Caco-2 (cell line): ENCODE measurements at places on chromosomes 5 and 9. TPM values are rescaled to one million over a fixed set of nuclear protein-coding genes. Genes with fewer than 3 reads are reported as not detected.

- no peak for DNase-seq
Measured at GRCh38 chr5:102666164-102666946, 88.8 kb upstream of the PAM start.

ATG12 gene
- total RNA-seq, result 46.8 and 47.5 TPM in 2 replicates

INSYN2B gene
- 0.09 TPM in 1 of 2 replicates, not detected in the other for total RNA-seq

DNA sequence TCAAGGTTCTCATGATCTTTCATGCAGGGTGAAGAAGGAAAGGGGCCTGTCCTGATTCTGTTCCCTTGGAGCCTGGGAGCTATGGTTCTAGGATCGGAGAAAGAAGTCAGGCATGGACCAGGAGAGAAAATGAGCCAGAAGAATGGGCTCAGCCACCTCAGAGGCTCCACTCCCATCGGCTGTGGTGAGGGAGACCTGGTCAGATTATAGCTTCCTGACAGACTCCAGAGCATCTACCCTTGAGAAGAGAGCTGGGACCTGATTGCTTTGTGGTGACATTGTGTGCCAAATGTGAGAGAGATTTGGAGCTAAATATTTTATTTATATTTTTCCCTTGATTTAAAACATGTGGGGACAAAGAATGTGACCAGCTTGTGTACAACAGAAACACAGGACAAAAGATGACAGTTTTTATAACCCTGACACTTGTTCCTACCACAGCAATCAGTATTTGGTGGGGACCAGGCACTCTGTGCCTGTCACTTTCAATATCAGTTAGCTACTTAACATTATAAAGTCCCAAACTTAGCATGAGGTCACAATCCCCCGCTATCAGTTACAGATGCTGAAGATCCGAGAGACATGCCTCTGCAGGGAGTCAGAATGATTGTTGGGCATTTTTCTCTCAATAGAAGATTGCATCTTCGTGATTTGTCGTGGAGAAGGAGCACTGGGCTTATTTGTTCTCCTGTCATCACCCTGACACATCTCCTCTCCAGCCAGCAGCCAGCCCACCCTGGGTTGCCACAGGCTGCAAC lies 228.3 kb upstream of the ADAMTS16 start:
- no peak for DNase-seq

DNA sequence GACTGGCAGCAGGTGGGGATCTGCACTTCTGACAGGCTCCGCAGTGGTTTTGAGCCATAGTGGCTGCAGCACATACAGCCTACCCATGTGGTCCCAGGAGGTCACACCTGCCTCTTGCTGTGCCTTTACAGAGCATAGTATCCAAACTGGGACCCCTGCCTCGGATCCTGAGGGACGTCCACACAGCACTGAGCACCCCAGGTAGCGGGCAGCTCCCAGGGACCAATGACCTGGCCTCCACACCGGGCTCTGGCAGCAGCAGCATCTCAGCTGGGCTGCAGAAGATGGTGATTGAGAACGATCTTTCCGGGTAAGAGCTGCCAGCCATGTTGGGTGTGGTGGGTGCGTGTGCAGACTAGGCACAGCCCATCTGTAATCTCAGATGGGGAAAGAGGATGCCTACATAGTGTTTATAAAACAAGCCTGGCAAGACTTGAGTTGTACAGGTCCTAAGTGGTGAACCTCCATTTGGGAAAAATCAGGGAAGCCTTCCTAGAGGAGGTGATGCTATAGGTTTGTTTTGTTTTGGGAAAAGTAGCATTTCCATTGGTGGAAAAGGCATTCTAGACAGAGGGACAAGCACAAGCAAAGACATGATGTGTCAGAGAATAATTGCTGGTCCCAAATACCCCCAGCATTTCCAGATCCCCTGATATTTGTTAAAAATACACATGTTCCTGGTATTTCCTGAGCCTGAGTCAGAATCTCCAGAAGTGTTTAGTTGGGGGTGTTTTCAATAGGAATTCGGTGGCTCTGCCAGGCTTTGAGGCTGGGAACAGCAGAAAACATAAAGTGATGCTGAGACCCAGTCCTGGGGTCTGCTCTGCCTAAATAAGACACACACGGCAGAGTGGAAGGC lies 119.2 kb downstream of the DAB2IP start:
- no peak for DNase-seq

DNA sequence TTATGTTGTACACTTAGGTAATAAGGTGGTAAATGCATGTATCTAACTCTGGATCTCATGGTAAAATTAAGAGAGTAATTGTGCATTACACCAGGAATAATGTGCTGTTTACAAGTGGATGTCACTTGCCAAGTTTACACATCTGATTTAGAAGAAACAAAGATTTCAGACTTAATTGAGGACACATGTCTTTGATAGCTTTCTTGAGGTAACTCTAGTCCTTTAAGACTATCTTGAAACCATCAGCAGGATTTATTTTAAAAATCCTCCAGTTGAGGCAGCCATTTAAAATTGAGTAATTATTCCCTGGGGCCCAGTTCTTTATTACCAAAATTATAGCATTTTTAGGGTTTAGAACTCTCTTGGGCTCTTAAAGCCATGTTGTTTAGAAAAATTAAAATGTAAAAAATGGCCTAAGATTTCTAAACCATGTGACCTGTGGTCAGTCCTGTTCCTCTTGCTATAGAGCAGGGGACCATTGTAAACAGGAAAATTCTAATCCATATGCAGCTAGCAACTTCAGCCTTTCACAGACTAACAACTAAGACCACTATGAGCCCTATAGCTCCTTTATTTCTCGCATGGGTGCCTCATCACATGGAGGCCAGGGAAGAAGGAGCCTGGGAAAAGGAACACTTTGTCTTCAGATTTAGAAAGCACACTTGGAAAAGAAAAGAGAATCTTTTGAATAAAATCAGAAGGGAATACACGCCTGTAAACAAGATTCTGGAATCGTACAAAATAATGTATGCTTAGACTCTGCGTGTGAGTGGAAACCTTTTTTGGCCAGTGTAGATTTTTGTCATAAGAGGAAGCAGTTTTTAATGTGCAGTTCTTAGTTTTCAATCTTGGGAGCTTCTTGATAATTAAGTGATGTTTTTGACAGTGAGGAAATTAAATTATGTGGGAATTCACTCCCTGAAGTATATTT lies 71.2 kb downstream of the ZSWIM6 start:
- DNase-seq, result no peak

LCNL1 gene
- not detected in 2 replicates for total RNA-seq

DNA sequence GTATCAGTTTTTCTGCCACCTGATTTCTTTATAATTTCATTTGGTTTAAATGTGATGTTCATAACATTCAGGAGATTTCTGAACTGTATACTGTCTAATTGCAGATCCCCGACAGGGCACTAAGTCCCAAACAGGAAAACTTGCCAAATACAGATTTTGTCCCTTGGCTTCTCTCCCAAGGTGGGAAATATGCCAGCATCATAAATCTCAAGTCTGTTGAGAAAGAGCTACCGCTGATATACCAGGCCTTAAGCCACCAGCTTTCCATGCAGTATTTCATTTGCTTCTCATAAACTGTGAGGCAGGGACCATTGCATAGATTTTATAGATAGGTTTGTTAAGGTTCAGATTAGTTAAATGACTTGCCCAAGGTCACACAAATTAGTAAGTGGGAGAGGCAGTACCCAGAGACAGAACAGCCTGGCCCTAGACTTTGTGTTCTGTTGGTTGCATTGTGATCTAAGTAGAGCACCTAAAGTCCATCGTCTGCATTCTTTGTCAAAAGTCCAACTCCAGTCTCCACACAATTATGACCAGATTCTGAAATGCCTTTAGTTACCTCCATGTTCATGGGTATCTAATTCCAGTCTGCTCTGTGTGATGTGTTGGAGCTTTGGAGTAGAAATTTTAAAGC lies 16.2 kb downstream of the GPR21 start:
- DNase-seq, result no peak

IL4 gene
- total RNA-seq, result not detected in 2 replicates

GRCh38 chr5:95818181-95819147 lies 4.1 kb downstream of the GLRX start:
- no peak for DNase-seq

SLC34A3 gene
- total RNA-seq, result 0.19 TPM in 1 of 2 replicates, not detected in the other

DNA sequence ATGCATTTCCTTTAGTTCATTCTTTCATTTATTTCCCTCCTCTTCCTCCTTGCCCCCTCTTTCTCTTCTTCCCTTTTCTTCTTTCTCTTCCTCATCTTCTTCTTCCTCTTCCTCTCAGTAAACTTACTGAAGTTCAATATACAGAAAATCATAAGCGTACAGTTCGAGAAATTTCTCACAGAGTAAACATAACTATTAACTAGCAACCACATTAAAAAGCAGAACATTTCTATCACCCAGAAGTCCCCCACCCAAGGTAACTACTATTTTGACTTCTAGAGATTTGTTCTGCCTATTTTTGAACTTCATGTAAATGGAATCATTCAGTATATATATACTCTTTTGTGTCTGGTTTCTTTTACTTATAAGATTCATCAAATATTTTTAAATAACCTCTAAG lies 48.2 kb downstream of the TNFAIP8 start:
- DNase-seq, result no peak

- no peak for DNase-seq
Measured at GRCh38 chr9:37956904-37957663, 53.2 kb upstream of the SLC25A51 start.

SPATA31D4 gene
- total RNA-seq, result not detected in 2 replicates

DNA sequence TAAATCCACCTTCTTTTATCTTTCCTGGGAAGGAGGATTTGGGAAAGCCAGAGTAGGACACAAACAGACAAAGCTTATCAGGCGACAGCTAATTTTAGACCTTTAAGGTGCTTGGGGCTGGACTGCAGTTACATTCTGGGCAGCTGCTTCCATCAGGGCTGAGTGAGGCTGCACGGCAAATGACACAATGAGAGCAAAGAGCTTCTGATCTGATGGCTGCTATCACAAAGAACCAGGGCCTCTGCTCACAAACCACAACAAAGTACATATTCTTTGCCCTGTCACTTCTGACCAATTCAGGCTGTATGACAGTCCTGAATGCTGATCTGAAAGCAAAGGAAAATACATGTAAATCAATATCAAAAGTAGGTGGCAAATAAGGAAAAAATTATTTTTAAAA lies 93.1 kb downstream of the MRPS27 start:
- no peak for DNase-seq

GRCh38 chr9:14813336-14814248 lies 91.1 kb upstream of the CER1 start:
- no peak for DNase-seq

GRCh38 chr9:73131461-73131860 lies 20.2 kb upstream of the ANXA1 start:
- DNase-seq, result no peak

DNA sequence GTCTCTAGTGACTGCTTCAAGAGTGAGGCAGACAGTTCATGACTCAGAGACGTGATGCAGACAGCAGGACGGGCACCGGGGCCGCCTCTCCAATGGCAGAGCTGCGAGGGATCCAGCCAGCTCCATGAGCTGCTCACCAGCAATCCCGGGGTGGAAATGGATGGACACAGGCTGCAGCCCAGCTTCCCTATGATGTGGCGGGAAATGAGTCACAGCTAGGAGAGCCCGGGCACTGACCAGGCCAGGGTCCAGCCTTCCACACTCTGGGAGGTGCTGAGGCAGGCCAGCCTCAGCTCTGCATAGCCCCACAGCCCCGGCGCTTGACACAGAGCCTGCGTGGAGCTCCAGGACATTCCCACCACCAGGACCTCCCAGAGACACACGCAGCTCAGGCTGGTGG lies 244.8 kb upstream of the IRX2 start:
- no peak for DNase-seq

DNA sequence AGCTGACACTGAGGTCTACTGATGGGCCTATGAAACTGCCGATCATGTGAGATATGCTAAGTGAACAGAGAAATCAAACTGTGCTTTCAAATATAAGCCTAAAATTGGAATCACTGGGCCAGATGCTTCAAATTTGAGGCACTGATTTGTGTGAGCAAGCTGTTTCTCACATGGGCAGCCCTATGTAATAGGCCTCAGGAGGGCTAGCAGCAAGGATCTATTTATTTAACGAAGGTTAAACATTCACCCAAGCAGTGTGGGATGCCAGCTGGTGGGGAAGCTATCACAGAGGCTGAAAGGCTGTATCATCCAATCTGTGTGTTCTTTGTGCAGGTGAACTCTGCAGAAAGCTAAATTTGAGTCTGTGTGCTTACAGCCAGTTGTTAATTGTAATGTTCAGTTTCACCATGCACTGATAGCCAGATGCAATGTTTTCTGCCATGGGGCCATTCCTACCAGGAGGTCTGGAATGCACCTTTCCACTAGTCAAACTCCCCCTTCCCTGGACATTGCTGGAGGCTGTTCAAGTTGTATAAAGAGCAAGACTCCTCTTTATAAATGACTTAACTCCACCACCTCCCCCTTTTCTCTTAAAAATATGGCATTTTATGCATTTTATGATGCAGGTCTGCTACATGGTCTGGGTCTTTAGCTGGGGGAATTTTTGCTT lies 228.9 kb downstream of the SH3GL2 start:
- no peak for DNase-seq
